RPMI8226 (cell line): ENCODE measurements at places on chromosomes 3 and 15.

GRCh38 chr3:152628496-152628895, 206.4 kb upstream of the P2RY1 start:
- no peak for DNase-seq

DNA sequence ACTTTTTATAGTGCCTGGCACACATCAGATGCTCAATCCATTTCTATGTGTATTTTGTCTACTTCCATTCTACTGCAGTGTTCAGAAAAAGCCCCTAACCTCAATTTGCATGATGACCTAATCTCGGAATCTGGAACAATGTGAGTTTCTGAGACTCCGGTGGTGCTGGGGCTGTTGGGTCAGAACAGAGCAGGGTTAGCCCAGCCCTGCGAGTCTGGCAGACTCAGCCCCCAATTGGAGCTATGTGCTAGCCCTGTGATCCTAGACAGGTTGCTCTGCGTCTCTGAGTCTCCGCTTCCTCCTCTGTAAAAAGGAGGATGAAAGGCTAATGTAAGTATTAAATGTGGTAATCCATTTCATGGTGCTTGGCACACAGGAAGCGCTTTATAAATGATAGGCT, 95.0 kb upstream of the ICE2 start:
- DNase-seq, result no peak

GRCh38 chr15:67741308-67741707, 84.0 kb upstream of the SKOR1 start:
- peak; percentile 86 for DNase-seq

- no peak for DNase-seq
Measured at GRCh38 chr15:74209997-74210671, 7.5 kb upstream of the STRA6 start.

DNA sequence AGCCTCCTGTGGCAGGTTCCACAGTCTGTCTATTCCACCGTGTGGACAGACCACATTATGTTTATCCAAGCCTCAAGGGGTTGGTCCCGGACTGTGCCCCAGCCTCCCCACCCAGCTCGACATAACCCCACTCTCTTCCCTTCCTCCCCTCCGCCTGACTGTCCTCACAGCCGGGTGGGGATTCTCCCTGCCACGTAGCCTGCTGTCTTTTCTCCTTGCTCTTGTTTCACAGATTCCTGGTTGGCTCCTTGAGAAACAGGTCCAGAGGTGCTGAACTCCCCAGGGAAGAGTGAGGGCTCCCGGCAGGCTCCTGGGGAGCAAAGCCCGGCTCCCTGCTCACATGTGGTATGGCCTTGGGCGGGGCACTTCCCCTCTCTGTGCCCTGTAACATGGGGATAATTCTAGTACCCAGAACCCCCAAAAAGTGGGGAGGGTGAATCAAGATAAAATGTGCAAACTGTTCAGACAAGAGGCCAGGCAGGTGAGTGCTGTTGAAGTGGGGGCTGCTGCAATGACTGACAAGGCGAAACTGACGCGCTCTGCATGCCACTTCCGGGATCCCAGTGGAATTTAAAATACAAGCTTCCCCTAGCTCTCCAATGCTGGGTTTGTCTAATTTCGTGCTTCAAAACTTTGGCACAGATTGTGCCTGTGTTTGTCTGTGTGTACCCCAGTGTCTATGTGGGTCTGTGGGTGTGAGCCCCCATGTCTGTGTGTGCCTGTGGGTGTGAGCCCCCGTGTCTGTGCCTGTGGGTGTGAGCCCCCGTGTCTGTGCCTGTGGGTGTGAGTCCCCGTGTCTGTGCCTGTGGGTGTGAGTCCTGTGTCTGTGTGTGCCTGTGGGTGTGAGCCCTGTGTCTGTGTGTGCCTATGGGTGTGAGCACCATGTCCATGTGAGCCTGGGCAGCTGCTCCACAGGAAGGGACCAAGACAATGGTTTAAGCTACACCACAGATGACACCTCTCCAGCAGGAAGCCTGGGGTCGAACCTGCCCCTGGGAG, 160.6 kb upstream of the IQSEC1 start:
- DNase-seq, result peak; percentile 40
